ENCODE measurements at places on chromosomes 4 and X.

- DNase-seq: no peak
These were observed 62.2 kb upstream of the GIMD1 start for GRCh38 chr4:106430797-106431196.

DNA sequence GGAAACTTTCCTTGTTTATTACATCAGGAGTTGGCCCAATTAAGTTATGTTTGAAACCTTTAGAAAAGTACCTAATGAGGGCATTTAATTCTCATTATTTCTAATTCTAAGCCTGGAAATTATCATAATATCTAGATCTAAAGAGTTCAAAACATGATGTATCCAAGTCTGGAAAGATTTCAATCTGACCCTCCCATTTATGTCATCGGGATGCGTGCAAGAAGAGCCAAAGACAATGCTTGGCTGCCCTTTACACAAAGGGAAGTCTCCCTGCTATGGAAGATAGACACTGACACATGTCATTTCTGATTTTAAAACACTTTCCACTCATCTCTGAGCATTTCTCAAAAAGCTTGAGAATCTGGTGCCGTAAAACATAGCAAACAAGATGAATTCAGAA is 222.4 kb downstream of the ANTXR2 start:
- no peak for DNase-seq

- peak; percentile 9 for DNase-seq
These were observed 104.7 kb downstream of the MAML3 start for GRCh38 chr4:140049024-140049848.

DNA sequence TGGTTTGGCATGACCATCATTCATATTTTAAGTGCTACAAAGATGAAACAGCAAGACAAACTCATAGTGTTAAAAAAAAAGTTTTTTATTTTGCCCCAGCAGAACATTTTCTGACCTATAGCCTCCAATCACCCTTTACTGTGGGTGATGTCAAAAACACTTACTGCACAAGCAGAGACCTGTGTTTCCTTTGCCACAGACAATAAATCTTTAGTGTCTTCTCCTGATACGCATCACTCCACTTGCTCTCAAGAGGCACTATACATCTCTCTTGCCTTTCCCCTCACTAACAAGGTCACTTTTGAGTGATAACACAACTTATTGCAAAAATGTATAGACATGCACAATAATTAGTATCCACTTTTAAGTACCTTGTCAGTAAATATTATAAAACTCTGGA is 125.6 kb downstream of the ANTXR2 start:
- DNase-seq: no peak

DNA sequence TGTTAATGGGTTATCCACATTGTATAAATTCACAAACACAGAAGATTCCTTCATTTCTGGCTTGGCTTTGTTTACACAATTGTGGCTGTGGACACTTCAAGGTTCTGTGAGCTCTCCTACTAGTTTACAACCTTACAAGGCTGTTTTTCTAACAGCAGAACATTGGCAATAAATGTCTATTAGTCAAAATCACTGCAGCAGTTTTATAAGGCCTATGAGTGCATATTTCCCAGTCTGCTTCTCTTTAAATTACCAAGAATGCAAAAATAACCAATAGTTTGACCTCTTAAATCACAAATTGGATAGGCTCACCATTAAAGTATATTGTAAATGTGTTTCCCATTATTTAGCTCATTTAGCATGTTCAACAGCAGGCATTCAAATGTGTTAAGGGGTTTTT is 239.2 kb downstream of the DKK2 start:
- DNase-seq: no peak

- DNase-seq: no peak
These were observed 64.4 kb downstream of the STARD8 start for GRCh38 chrX:68711845-68712244.

- DNase-seq: no peak
These were observed 26.1 kb downstream of the GASK1B start for GRCh38 chr4:158146736-158147135.

DNA sequence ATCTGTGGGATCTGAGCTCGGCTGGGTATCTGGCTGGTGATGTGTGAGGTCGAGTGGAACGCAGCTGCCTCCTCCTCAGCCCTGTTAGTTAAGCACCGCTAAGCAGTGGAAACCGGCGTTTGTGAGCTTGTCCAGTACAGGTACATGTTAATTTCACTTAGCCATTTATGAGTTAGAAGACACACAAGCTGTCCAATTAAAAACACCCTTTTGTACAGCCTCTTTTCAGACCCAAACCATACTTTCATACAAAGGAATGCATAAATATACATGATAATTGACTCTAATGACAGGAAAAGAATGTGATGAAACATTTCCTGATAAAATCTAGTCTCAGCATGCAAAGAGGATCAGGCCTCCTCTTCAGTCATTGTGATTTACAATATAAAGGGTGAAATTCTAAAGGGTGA is 163.6 kb upstream of the FAT1 start:
- no peak for DNase-seq

DNA sequence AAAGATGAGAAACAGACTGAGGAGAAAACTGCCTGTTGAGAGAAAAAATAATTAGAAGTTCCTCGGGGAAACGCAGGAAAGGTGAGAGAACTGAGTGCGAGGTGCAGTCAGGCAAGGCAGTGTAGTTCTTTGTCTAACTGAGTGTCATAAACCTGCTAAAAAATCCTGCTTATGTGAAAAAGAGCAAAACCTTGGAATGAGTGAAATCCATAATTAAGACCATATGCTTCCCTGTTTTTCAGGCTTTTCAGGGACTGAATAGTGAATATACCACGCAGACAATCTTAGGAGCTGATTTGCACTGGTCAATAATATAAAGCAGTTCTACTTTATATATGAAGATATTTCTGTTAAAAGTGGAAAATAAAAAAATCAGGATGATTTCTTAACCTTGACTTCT is 104.9 kb downstream of the RASGEF1B start:
- DNase-seq: no peak

DNA sequence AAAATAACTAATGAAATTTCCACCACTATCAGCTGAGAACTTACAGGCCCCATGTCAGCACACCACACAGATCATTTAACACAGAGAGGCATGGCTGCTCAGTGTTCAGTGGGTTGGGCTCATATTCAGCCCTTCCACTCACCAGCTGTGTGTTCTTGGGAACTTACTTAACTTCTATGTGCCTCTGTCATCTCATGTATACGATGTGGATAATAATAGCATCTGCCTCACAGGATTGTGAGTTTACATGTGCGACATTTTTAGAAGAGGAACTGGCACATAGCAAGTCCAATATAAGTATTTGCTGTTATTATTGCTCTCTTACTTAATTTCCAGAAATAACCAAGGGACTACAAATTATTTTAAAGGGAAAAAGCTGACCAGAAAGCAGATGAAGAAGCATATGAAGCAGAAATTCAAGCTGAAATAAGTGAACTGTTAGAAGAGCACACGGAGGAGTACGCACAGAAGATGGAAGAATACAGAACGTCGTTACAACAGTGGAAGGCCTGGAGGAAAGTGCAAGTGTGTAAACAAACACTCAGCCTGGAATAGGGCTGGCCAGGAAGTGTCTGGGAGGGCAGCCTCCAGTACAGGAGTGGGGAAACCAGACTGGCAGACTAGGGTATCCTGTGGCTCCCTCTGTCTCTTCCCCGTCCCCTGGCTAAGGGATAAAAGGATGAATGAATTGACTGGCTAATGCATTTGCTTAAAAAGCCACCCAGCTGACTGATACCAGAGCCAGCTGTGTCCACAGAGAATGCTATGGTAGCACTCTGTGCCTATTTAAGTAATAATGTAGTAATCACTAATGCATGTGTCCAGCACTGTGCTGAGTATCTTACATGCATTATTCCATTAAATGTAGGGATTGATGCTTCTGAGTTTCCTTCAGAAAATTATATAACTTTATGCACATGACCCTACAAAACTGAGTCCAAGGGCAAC is 67.1 kb downstream of the CC2D2A start:
- DNase-seq: no peak

GRCh38 chr4:52370576-52370975 is 288.5 kb downstream of the USP46 start:
- no peak for DNase-seq

- DNase-seq: no peak
These were observed 6.3 kb upstream of the SORCS2 start for GRCh38 chr4:7186031-7186430.

GRCh38 chrX:85107407-85107806 is 103.7 kb downstream of the APOOL start:
- DNase-seq: no peak

DNA sequence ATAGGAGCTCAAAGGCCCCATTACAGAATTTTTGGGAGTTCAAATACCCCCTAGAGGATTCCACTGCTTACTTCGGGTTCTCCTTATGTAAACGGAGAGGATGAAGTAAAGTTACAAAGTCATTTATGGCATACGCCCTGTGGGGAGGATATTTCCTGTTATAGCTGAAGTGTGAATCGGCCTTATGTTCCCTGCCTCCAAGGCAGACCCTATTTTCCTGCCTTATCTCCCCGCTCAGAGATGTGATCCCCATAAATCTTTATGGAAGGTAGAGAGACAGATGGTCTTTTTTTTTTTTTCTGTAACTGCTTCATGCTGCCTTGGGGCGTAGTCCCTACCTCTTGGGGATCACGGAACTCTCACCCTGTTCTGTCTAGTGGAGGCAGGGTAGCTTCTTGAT is 56.0 kb upstream of the DHX15 start:
- no peak for DNase-seq

GRCh38 chrX:130714135-130714534 is 188.9 kb downstream of the ENOX2 start:
- DNase-seq: no peak

All from hypothalamus (tissue), 51 donors.